ENCODE measurements at places on chromosomes 3 and 15.

GRCh38 chr3:102941786-102942185, 507.0 kb downstream of the ZPLD1 start:
- DNase-seq, result no peak

DNA sequence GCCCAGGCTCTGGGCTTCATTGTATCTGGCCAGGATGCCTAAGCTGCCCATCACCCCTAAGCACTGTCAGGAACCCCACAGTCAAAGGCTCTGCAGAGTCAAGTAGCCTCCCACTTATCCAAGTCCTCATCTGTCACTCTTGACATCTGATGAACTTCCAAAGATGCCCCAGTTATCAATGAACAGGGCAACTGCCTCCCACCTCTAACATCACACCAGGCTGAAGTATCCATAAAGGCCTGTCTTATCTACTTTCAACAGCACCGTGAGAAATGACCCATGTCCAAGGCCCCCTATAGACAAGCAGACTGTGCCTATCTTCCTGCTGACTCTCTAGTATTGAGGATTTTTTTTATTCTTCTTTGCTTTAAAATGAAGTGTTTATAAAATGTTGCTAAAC, 56.4 kb downstream of the TRIM69 start:
- DNase-seq, result no peak

DNA sequence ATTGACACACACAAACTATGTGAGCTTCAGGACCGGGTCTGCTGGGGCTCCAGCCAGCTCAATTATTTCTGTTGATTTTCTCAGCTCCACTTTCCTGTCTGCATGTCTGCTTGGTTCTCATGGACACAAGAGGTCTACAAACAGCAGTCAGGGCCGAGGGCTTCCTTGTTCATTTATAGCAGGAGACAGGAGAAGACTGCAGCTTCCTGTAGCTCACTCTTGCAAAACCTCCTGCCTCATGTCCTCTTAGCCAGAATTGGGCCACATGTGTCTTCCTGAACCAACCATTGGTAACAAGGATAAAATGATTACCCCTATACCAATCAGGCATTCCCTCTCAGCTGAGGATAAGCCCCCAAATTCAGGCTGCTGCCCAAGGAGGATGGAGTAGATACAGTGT, 182.8 kb downstream of the TLE3 start:
- DNase-seq, result no peak

DNA sequence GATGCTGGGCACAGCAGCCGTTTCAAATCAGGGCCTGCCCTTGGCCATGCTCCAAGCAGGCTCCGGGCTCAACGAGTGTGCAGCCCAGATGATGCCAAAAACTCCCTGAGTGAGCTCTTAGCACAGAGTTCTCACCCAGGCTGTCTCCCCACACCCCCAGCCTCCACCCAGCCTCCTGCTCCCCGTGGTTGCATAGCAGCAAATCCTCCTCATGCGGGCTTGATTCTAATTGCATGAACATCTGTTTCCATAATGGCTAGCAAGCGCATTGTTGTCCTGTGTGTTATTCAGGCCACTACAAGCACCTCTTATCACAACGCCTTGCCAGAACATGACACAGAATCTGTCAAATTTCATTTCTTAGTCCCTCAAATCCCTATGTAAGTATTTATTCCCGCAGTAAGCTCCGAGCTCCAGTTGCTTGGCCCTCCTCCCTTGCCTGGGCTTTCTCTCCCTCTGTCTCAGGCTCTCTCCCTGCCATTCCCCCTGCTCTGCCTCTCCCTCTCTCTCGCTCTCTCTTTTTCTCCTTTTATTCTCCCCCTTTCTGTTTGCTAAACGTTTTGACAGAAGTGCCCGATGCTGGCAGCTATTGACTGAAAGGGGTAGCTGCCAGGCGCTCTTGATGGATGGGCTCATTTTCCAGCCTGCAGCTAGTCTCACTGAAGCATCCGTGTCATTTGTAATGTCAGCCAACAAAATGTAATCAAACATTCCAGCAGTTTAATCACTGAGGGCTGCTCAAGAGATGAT, 306.5 kb downstream of the IL20RB start:
- DNase-seq, result no peak

- DNase-seq, result no peak
Measured at GRCh38 chr3:135621184-135621920, 344.2 kb upstream of the PPP2R3A start.

- DNase-seq, result no peak
Measured at GRCh38 chr3:40701016-40701588, 176.3 kb downstream of the ZNF621 start.

GRCh38 chr3:119794971-119795612, 13.2 kb downstream of the NR1I2 start:
- DNase-seq, result no peak

DNA sequence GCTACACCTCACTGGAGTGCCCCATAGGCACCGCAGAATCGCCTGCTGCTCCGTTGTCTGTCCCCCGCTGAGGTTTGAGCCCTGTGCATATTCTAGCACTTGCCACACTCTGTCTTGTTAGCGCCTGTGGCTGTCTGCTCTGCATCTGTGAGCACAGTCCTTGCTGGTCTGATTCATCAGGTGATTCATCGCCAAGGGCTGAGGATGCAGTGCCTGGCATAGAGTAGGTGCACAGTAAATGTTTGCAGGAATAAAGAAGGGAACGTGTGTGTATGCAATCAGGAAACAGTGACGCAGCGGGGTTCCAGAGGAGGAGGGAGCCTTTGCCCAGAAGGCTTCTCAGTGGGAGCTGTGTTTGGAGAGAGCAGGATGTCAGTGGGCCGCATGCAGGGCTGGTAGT, 124.0 kb upstream of the PLXNA1 start:
- peak; percentile 31 for DNase-seq

GRCh38 chr15:92733090-92733933, 77.7 kb upstream of the FAM174B start:
- DNase-seq, result no peak

GRCh38 chr15:59995568-59996297, 8.4 kb upstream of the FOXB1 start:
- DNase-seq, result no peak

DNA sequence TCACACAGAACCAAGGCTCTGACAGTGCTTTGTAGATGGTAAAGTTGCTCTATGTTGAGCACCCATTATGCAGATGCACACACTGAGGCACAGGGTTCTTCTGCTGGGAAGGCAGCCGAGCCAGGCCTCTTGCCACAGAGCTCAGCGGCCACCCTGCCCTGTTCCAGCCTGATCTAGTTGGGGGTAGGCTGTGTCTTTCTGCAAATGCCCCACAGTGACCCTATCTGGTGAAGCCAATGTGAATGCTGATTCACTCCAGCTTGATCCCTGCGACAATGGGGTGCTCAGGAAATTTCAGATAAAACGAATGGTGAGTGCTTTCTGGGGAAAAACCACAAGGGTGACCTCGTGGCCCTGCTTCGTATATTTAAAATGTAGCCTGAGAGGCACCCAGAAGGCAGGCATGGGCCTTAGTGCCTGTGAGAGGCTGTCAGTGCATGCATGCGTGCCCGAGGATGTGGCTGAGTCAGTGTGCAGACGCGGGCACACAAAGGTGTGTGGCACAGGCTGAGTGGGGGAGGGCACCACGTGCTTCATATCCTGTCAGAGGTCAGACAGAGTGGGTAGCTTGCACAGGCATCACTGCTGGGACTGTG, 85.7 kb downstream of the ATP2B2 start:
- no peak for DNase-seq

DNA sequence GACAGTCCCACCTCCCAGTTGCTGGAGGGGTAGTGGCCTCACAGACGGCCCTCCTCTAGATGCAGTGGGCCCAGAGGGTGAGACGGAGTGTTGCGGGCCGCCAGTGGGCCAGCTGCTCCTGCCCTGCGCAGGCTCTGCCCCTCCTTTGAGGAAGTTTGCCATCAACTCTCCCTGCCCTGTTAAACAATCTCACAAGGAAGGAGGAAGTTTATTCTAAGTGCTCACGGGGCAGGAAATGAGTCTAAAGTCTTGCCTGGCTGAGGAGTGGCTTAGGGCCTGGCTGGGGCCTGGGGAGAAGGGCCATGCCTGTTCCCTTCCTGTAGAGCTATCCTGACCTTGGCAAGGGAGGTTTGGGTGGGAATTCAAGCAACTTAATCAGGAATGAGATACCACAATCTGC, at the start of gene FAM3D:
Gene FAM3D, minus strand, starts transcription at position 92 of the 400 bp plus-strand sequence. CDS start 11,211 bp downstream, outside the sequence.
- no peak for DNase-seq

DNA sequence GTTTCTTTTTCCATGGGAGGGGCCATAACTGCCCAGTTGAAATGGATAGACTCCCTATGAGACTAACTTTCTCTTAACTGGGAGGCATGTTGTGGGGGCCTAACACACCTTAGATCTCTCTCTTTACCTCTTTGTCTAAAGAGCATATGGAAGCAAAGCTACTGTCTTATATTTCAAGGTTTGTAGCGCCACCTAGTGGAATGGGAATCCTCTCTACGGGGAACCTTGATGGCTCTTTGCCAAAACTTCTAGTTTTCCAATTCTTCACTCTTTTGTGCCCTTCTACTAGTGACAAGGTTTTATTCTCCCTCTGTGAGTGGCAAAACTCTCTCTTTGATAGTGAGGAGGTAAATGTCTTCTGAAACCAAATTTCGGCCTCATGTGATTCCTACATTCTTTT, 1030.4 kb upstream of the CADM2 start:
- no peak for DNase-seq

GRCh38 chr15:25391971-25392721, 46.7 kb downstream of the UBE3A start:
- DNase-seq, result peak; percentile 80

GRCh38 chr3:21745966-21746365, 5.0 kb downstream of the ZNF385D start:
- no peak for DNase-seq

DNA sequence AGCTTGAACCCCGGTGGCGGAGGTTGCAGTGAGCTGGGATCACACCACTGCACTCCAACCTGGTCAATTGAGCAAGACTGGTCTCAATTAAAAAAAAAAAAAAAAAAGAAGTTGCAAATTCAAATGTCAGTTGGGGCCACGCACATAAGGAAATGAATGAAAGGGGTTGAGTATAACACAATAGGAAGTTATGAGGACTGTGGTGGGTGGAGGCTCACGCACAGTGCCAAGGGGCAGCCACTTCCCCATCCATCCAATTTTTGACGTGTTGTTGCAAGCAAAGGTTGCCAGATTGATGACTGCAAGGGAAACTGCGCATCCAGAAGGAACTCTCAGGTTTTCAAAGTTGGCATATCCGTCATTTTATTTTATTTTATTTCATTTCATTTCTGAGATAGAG, 532.2 kb downstream of the NTRK3 start:
- DNase-seq, result no peak

- peak; percentile 75 for DNase-seq
Measured at GRCh38 chr15:60798821-60799220, 319.9 kb upstream of the ICE2 start.

DNA sequence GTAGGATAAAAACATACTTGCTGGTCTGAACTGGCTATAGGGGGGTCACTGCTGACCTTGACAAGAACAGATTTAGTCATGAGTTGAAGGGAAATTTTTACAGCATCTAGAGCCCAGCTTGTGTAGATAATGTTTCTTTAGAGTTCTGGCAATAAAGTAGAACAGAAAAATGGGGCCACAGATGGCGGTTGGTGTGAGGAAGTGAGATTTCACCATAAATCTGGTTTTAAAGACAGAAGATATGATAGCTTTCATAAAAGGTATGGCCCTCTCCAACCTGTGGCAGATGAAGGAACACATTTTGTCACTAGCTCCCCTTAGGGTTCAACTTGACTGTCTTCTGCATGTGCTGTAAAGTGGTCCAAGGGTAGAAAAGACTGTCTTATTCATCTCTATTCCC, 24.3 kb upstream of the IMPDH2 start:
- DNase-seq, result no peak

DNA sequence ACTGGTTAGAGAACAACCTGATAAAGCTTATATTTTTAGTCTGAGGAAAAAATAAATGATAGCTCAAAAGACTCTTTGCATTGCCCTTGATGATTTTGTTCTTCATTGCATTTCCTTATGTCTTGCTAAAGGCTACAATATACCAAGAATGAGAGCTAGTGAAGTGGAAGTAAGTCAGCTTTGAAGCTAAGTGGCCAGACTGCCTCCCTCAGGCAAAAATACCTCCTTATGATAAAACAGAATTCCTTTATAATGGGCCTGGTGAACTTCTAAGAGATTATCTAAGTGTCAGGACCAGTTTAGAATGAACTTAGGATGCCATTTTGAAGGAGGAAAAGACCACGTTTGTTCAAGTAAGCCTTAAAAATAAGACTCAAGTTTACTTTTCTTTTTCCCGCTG, 678.4 kb downstream of the ROBO2 start:
- DNase-seq, result no peak

DNA sequence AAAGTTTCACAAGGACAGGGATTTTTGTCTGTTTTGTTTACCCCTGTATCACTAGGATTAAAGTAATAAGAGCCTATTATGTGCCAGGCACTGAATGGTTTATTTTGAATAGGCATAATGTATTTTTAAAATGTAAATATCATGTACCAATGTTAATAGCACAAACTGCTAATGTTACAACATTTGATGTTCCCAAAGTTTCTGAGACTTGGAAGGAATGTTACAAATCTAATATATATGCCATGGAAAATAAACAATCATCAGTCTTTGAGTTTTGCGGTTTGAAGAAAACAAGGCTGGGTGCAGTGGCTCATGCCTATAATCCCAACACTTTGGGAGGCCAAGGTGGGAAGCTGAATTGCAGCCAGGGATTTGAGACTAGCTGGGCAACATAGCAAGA, 159.4 kb downstream of the CDIN1 start:
- no peak for DNase-seq

- no peak for DNase-seq
Measured at GRCh38 chr3:67737906-67738865, 83.8 kb upstream of the SUCLG2 start.

DNA sequence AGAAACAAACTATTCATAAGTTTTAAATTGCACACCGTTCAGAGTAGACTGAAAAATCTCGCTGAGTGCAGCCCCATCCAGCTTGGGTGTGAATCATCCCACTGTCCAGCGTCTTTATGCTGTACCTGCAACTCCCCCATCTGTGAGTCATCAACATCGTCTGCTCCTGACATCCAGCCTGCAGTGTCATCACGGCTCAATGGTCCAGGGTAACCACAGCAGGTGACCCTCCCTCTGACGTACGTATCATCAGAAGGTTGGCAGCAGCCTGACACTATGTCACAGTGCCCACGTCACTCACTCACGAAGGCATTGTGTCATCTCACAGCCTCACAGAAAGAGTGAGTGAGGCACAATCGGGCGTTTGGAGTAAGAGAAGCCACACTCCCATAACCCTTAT, 65.2 kb downstream of the TPRA1 start:
- DNase-seq, result peak; percentile 5
